ENCODE measurements at places on chromosomes 5 and 9. TPM values are rescaled to one million over a fixed set of nuclear protein-coding genes. Genes with fewer than 3 reads are reported as not detected.

DNA sequence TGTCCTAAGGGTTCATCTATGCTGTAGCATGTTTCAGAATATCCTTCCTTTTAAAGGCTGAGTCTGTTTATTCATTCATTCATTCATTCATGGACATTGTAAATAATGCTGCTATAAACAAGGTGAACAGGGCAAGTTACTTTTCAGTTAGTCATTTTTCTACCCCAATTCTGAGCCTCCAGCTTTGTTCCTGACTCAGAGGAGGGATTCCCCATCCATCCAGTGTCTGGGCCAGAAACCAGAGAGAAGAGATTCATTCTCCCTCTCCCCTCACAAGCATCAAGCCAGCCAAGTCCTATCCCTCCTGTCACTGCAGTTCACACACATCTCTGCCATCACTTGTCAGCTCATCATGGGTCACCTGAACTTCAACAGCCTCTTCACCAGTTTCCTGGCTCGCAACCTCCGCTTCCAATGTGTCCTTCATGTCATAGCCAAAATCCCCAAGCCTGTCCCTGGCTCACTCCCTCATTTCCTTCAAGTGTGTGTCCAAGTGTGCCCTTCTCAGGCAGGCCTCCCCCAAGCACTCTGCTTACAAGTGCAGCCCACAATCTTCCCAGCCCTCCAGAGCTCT, 203.0 kb downstream of the TTLL11 start:
- no peak for DNase-seq

GRCh38 chr9:95053611-95054570, 263.6 kb downstream of the FANCC start:
- DNase-seq = no peak

DNA sequence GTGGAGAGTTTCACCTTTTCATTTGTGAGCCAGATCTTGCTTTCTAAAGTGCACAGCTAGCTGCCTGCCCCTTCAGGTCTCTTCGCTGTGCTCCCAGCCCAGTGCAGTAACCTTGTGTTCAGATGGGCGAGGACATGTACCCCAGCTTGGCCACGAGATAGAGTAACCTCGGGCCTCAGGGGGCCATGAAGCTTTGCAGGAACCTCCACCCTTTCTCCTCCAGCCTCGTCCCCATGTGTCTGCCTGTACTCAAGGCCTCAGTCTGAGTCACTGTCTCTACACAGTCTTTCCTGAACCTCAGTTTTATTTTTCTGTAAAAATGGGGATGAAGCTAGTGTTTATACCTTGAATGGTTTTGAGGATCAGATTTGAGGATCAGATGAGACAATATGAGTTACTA, 37.9 kb downstream of the ERGIC1 start:
- DNase-seq = no peak

- no peak for DNase-seq
Measured at GRCh38 chr9:93830012-93830596, 125.1 kb downstream of the BARX1 start.

GRCh38 chr5:158126442-158127405, 267.8 kb upstream of the CLINT1 start:
- no peak for DNase-seq

- no peak for DNase-seq
Measured at GRCh38 chr9:135840107-135840506, 67.2 kb downstream of the CAMSAP1 start.

DNA sequence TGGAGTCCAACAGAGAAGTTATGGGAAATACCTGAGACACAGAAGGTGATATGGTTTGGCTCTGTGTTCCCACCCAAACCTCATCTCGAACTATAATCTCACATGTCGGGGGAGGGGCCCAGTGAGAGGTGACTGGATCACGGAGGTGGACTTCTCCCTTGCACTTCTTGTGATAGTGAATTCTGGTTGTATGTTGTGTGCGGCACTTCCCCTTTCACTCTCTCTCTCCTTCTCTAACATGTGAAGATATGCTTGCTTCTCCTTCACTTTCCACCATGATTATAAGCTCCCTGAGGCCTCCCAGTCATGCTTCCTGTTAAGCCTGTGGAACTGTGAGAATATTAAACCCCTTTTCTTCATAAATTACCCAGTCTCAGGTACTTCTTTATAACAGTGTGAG, 96.1 kb downstream of the TMEM232 start:
- no peak for DNase-seq

- DNase-seq = no peak
Measured at GRCh38 chr5:177491429-177491945, 5.9 kb downstream of the PDLIM7 start.

GRCh38 chr5:143561219-143561618, 157.7 kb upstream of the NR3C1 start:
- no peak for DNase-seq

- no peak for DNase-seq
Measured at GRCh38 chr9:137273611-137274320, 3.8 kb upstream of the TOR4A start.

CD274 gene
- polyA plus RNA-seq = 0.71 TPM

ERCC8 gene
- polyA plus RNA-seq = 27.4 TPM

PRSS3 gene
- 0.83 TPM for polyA plus RNA-seq

IRX2 gene
- 70.7 TPM for polyA plus RNA-seq

ZNF483 gene
- polyA plus RNA-seq = 2.0 TPM

Data from right lung (tissue), 10 donors.